ENCODE measurements at places on chromosomes 16 and 17. TPM values are rescaled to one million over a fixed set of nuclear protein-coding genes. Genes with fewer than 3 reads are reported as not detected.

DNA sequence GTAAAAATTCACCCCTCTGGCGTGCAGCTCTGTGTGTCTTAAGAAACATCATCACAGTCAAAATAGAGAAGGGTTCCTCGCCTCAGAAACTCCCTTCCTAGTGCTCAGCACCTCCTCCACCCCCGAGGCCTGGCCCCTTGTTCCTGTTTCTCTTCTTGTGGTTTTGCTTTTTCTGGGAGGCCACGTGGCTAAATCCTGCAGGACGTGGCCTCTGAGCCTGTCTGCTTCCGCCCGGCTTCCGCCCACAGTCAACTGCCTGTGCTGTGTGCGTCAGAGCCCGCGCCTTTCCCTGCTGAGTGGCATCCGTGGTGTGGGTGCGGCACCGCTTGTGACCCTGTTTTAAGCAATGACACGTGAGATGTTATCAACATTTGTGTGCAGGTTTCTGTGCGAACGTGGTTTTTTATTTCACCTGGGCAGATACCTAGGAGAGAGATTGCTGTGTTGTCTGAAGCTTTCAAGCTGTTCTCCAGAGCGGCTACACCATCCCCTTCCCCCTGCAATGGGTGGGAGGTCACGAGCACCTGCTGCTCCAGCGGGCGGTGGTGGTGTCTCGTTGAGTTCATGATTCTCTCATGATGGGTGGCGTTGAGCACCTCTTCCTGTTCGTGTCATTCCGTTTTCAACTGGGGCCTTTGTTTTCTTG is 21.7 kb downstream of the ACSF3 start:
- no peak for DNase-seq

GRCh38 chr17:67293251-67294203 is 48.5 kb upstream of the HELZ start:
- peak; percentile 76 for DNase-seq

DNA sequence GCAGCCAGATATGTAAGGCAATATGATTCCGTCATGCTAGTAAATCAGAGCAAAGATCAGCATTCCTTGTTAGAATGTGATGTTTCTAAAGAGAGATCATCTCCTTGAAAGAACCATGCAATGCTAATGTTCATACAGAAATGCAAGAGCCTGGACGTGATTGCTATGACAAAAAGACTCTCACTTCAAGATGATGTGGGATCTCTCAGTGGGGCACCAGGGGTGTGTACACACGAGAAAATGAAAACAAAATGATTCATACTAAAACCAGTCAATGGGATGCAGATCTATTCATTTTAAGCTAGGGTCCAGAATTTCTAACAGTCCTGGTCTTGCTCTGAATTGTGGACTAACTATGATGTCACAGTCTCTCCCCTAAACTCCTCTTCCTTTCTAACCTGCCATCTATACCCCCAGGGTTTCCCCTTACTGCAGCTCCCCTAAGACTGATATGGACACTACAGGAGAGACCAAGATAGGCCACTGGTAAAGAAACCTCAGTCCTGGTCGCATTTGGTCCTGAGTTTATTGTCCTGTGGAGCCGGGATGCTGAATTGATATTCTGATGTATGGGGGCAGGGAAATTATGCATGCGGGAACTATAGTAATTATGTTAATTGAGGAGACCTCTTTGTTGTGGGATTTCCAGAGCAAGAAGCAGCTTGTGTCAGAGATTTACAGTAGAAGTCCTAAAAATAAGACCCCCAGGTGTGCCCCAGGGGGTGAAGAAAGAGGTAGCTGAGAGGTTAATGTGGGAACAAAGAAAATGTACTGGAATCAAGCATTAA is 179.0 kb downstream of the PMP22 start:
- no peak for DNase-seq

DNA sequence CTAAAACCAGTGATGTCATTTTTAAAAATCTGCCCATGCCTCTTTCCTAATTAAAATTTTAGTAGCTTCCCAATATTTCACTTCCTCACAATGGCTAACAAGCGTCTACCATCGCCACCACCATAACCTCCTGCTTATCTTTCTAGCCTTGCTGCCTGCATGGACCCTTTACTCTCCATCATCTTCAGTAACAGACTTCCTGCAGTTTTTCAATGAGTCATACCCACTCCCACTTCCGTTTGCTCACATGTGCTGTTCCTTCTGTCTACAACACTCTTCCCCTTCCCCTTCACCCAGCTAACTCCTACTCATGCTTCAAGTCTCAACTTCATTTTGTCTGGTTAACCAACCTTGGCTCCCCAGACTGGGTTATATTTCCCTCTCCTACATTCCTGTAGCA is 12.8 kb upstream of the SKAP1 start:
- no peak for DNase-seq

GRCh38 chr16:21100447-21100846 is 50.2 kb downstream of the DNAH3 start:
- peak; percentile 78 for DNase-seq

IL34 gene
- 0.15 TPM for polyA plus RNA-seq

SULT1A2 gene
- not detected for polyA plus RNA-seq

Data from GM23248 (cell line).